ENCODE measurements at places on chromosomes 12 and 14.

- DNase-seq, result no peak
Measured at GRCh38 chr12:98751580-98752115, 106.6 kb downstream of the APAF1 start.

DNA sequence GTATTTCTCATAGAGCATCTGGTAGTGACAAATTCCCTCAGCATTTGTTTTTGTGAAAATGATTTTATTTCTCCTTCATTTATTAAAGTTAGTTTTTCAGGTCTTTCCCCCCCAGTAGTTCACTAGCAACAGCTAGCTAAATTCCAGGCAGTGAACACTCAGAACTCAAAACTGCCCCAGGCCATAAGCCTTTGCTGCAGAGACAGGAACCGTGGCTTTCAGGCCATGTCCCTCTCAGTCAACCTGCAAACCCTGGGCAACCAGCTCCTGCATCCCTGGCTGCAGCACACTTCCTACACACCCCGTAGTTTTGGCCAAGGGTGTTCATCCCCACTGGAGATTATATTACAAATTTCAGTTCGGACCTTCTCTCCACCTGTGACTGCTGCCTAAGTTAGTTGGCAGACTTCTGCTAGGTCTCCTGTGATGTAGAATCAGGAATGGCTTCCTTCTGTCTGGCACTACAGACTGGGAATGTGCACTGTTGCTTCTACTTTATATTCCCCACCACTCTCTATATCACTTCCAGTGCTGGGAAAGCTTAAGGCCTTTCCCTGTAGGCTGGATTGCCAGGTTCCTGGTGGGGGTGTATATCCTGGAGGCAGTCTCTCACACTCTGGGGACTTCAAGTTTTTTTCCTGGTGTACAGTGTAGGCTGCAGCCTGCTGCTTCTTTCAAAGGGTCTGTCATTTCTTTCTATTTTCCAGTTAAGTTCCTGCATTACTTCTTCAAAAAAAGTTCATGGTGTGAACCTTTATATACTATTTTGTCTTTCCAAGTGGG lies 924.4 kb upstream of the LRFN5 start:
- no peak for DNase-seq

GRCh38 chr14:89849931-89850330 lies 104.6 kb downstream of the EFCAB11 start:
- DNase-seq, result no peak

DNA sequence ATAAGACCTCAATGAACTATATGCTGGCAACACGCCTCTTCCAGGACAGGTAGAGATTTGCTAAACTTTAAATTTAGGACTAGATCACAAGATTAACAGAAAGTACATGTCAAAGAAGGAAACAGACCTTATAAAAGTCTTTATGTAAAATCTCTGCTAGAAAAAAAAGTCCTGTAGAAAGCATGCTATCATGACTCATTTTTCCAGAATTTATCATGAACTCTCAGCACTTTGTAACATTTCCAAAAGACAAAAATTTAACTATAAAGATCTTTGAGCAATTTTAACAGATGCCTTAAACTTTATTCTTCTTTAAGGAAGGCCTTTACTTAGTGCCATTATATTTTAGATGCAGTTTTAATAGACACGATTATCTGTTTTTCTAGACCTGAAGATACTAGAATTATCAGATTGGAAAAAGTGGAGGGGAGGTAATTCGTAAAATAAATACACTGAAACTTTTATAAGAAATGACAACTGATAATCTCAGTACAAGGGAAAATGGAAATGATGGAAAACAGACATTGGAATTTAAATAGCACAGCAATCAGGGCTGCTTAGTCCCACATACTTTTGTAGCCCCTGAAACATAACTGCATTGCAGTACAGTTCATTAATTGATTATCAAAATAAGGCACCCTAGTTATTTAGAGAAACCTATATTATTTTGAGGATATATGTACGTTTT lies 92.0 kb downstream of the TTLL5 start:
- DNase-seq, result no peak

GRCh38 chr14:100156776-100157175 lies 2.7 kb downstream of the DEGS2 start:
- DNase-seq, result no peak

DNA sequence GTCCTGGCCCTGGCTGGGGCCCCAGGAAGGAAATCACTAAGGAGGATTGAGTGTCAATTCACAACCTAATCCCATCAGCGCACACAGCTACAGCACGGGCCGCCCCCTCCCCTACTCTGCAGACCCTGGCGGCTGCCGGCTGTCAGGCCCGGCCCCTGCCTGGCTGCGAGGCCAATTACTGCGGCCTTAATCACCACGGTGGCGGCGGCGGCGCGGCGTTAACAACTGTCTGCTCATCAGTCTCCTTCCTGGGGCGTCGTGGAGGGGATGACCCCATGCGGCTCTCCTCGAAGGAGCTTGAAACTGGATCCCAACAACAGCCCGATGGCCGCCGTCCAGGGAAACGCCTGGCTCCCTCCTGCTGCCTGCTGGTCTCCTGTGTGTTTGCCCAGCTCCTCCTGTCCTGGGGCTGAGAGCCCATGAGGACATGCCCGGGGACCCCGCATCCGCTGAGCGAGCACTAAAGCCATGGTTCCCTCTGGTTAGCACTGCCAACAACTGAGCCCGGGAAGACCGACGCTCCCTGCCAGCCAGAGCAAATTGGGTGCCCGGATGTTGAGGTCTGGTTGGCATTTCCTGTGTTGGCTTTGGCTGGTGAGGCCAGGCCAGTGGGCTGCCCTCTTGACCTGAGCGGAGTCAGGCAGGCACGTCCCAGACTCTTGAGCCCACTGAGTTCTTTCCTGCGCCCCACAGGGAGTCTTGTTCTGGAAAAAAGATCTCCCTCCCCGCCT lies 21.8 kb upstream of the EIF2B2 start:
- DNase-seq, result no peak

GRCh38 chr14:56122301-56122700 lies 4.1 kb downstream of the PELI2 start:
- DNase-seq, result no peak

GRCh38 chr14:74083784-74084276 lies 423 bp downstream of the ALDH6A1 start:
- DNase-seq, result no peak

- no peak for DNase-seq
Measured at GRCh38 chr12:13749389-13749788, 232.0 kb downstream of the GRIN2B start.
